ENCODE measurements at places on chromosomes 4 and X.

GRCh38 chrX:154779261-154779660 is 16.6 kb downstream of the DKC1 start:
- no peak for DNase-seq

DNA sequence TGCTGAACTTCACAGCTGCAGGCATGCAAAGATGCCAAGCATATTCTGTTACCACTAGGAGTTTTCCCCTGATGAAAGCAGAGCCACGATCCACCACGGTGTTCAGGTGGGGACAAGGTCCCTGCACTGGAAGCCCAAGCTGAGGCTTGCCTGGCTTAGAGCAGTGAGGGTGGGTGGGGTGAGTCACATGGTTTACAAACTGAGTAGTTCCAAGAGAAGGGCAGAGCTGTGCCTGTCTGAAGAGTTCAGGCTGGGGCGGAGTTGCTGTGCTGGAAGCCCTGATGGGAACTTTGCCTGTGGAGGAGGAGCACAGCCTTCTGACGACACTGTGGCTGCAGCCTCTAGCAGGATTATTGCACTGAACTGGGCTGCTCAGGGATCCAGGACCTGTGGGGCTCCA is 45.5 kb downstream of the FAM9B start:
- DNase-seq, result no peak

DNA sequence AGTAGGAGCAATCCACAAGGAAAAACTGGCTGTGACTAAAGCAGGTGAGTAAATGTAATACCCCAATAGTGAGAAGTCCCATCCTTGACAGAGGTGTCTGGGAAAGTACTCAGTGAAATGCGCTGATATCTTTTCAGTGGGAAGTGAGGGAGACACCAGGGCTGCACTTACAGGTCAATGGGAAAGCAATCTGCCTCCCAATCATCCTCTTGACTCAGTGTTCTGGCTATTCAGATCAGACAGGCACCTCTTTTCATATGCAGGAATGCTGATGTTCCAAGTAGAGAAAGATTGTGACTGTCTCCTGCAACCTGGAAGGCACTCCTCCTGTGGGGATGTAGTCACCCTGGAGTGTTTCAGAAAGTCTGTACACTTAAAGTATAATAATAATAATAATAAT is 39.9 kb upstream of the SPIN2A start:
- no peak for DNase-seq

DNA sequence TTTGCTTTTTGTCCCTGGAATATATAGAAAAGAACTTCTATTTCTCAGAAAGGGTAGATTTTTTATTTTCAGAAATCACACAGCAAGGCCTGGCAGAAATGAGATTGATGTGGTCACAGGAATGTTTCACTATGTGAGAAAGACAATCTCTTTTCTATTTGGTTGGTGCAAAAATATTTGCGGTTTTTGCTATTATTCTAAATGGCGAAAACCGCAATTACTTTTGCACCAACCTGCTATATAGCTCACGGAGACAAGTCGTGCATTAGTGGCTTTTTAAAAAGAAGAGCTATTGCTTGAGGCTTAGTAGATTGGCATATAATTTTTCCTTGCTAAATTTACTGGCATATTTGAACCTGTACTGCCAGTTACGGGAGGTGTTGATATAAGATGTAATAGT is 100.4 kb downstream of the ITM2A start:
- no peak for DNase-seq

DNA sequence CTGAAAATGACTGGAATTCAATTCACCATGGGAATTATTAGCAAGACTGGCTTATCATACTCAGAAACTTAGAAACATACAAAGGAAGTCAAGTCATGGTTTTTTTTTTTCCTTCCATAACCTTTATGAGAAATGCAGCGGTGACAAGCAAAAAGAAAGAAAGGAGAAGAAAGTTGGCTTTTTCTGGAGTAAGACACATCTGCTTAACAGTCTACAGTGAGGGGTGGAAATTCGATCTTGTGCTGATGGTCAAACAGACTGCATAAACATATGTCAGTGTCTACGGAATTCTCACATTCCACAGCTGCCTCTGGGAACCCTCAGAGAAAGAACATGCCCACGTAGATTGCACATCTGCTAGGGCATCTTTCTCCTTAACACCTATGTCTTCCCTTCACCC is 54.6 kb downstream of the PROM1 start:
- DNase-seq, result no peak

- DNase-seq, result no peak
These were observed 20.1 kb downstream of the HTT-AS start for GRCh38 chr4:3054169-3054759.

DNA sequence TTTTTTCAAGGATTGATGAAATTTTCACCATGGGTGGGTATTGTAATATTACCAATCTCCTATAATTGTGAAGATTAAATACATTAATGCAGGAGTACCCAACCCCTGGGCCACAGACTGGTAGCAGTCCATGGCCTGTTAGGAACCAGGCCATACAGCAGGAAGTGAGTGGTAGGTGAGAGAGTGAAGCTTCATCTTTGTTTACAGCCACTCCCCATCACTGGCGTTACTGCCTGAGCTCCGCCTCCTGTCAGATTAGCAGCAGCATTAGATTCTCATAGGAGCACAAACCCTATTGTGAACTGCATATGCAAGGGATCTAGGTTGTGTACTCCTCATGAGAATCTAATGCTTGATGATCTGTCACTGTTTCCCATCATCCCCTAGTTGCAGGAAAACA is 15.1 kb downstream of the RAPGEF2 start:
- no peak for DNase-seq

DNA sequence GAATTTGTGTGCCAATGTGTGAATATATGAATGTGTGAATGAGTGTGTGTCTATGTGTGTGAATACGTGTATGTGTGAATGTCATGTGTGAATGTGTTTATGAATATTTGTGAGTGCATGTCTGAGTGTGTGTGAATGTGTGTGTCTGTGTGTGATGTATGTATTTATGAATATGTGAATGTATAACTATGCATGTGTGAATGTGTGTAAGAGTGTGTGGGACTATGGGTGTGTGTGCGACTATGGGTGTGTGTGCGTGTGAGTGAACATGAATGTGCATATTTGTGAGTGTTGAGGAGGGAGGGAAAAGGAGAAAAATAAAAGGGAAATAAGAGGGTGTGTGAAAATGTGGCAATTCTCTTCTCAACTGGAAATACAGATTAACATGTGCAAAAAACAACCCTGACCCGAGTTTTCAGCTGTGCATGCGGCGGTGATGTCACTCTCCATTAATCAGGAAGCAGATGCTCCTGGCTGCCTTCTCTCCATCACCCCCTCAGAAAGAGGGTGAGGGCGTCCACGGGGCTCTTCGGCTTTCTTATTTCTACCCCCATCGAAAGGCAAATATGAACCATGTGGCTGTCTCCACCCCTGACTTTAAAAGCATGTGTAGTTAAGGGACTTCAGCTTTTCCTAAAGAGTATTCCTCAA is 219.8 kb downstream of the MAML3 start:
- DNase-seq, result no peak

DNA sequence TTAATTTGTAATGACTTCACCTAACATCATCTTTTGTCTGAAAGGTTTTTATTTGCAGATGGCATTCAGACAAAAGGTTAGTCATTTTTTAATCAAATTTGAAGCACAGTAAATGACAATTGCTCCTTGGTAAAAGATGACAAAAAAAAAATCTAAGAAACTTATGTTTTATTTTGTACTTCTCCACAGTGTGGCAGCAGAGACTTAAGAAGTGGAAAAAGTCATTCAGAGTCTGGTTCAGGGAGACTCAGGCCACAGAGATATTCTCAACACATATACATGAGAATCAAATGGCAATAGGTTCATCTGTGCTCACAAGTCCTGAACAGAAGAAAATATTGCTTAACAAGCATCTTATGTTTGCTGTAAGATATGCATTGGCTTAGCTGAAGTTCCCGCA is 436.2 kb downstream of the KCNIP4 start:
- no peak for DNase-seq

All from sigmoid colon (tissue), 7 donors.